Activated naive CD8-positive, alpha-beta T cell treated with anti-CD3 and anti-CD28 coated beads for 36 hours (primary cell): ENCODE measurements at places on chromosomes 13 and 19.

DNA sequence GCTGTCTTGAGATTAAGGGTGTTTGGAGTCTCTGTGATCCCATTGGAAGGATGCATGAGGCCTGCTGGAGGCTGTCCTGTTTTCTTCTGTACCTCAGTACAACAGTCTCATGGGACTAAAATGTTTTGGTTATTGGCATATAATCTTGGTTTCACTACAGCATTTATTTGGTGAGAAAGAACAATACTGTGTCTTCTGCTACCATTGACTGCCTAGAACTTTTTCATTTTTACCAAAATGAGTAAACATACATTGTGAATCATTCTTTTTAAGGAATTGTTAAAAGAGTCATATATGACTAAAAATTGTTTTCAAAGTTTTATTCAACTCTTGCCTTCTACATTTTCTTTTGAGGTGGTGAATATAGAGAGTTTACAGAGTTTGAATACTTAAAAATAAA is 459.8 kb downstream of the GPC6 start:
- DNase-seq, result no peak

- no peak for DNase-seq
These were observed 83.8 kb downstream of the RNASEH2B start for GRCh38 chr13:50993371-50993770.

- DNase-seq, result no peak
These were observed 2044.9 kb upstream of the PCDH20 start for GRCh38 chr13:63460462-63461090.

- DNase-seq, result no peak
These were observed 23.0 kb downstream of the ZNF568 start for GRCh38 chr19:36939153-36939552.

- DNase-seq, result no peak
These were observed 28.2 kb downstream of the ATP8B3 start for GRCh38 chr19:1783874-1784273.

DNA sequence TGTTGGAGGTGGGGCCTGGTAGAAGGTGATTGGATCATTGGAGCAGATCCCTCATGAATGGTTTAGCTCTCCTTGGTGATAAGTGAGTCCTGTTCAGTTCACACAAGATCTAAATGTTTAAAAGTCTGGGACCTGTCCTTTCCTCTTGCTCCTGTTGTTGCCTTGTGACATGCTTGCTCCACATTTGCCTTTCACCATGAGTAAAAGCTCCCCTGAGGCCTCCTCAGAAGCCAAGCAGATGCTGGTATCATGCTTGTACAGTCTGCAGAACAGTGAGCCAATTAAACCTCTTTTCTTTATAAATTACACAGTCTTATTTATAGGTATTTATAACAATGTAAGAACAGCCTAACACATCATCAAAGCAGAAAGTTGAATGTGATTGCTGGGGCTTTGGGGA is 24.2 kb upstream of the RFC3 start:
- no peak for DNase-seq

DNA sequence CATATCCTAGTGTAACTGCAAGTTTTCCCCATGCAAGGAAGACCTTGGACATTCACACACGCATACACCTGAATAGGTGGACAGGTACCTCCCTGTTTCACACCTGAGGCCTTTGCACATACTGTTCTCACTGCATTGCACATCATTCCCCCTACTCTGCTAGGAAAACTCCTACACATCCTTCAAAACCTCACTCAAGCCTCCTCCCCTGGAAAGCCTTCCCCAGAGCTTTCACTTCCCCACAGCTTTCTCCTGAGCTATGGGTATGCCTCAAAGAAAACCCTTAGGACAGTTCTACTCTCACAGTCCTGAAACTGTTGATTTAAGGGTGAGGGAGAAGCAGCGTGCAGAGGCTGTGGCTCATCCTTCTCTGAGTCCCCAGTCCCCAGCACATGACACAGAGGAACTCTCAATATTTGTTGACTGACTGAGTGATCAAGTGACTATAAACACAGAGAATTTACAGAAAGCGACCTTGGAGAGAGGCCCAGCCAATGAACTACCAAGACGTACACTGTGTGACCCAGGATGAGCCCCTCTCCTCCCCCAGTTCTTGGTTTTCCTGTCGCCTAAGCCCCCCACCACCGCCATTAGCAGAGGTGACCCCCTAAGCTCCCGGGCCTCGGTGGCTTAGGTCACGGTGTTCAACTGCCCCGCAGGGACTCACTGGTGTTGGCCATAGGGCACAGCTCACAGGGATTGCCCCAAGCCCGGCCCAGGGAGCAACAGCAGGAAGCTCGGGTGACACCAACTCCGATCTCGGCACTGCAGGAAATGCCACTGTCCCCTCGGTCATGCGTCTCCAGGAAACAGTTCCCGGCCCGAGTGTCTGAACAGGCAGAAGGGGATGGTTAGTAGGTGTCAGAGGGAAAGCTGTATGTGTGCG is 40.6 kb downstream of the FBN3 start:
- no peak for DNase-seq

DNA sequence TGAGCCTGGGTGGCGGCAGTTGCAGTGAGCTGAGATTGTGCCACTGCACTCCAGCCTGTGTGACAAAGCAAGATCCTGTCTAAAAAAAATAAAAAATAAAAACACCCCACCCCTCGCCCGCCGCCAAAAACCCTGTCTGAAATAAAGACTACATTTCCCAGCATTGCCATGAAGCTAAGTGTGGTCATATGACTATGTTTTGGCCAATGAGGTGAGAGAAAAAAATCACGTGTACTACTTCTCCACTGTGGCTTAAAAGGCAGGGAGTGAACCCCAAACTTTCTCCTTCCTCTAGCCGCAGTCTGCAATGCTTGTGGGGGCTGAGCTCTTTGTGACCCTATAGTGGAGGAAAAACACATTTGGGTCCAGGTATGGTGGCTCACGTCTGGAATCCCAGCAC is 54.9 kb downstream of the COLGALT1 start:
- DNase-seq, result no peak

- DNase-seq, result no peak
These were observed 183.5 kb upstream of the UFM1 start for GRCh38 chr13:38166116-38166515.

- no peak for DNase-seq
These were observed 139.4 kb downstream of the HS6ST3 start for GRCh38 chr13:96229356-96229755.

DNA sequence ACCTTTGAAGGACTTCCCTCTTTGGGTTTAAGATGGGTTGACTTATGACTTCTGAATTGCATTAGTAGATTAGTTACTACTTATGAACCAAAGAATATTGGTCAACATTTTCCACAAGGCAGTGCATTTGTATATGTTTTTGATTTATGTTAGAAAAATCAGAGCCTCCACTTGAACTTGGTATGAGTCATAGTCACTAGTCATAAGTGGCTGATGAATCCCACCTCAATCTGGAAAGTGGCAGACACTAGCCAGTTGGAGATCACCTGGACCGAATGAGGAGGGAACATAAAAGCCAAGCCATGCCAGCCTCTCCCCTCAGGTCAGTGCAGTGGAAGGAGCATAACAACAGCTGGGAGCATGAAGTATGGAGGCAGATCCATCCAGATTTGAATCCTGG is 39.3 kb upstream of the SPART start:
- DNase-seq, result no peak

DNA sequence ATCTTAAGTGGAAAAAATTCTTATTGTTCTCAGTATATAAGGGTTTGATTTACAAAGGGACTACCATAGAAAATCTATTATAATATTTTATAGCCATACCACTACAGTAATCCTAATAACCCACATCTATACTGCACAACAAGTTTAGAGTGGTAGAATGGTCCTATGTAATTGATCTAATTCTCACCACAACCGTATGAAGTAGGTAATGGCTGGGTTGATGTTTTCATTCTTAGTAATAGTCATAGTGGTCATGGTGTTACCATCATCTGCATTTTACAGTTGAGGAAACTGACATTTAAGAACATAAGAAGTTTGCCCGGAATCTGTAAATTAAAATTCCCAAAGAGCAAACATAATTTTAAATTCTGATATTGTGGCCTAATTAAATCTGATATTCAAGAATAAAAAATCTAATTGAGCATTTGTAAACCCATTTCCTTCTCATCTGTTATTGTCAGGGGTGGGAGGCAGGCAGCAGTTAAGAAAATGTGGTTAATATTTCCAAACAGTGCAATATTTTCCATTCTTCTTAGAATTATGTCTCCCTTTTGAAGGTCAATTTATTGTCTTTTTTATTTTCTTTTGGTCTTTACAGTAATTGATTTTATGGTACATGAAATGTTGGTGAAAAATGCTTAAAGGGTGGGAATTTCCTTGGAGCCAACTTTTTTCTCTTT is 65.6 kb downstream of the DHRS12 start:
- DNase-seq, result no peak

- no peak for DNase-seq
These were observed 63.9 kb downstream of the DACH1 start for GRCh38 chr13:71803066-71803465.

DNA sequence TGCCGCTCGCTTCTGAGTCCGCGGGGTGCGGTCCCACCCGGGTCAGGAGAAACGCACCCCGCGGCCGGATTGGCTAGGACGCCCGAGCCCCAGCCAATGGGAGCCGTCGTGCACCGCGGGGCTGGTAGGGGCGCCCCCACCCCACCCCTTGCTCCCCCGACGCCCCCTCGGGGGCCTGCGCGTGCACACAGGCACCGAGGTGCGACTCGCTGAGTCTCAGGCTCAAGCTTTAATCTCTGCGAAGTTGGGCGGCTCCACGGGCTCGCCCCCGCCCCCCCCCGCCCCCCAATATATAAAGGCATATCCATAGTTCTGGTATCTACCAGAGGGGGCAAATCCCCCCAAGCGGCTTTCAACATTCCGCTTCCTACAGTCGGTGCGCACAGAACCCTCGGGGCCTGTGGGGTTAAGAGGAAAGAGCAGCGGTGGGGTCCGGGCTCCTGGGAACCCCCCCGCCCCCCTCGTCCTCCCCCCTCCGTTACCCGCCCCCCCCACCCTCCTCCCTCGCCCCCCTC is at the start of gene COX6B2:
TSS of gene COX6B2 (minus strand) at position 22 of the 515 bp plus-strand sequence. CDS start 198 bp downstream, outside the sequence.
- no peak for DNase-seq

DNA sequence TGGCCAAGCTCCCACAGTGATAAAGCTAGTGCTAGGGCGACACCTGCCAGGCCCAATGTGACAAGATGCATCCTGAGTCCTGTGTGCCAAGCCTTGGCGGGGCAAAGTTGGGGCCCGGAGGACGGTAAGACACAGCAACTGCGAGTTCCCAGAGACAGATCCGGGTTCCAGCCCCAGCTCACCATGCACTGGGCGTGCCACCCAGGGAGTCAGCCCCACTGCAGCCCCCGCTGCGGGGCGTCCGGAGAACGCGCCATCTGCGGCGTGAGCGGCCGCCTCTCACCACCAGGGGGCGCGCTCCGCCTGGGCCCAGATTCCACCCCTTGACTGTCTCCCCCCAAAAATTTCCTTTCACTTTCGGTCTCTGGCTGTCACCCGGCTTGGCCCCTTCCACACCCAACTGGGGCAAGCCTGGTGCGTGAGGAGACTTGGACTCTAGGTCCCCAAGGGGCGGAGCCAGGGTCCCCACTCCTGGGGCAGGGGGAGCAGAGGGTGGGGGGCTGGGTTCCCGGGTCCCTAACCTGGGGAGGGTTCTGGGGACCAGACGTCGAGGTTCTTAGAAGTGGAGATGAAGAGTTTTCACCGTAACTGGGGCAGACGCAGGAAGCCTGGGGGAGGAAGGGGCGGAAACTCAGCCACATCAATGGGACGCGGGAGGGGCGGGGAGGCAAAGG is at the start of gene FLT3LG:
TSS of gene FLT3LG (plus strand) at position 348 of the 674 bp plus-strand sequence. CDS start 425 bp downstream, outside the sequence.
- DNase-seq, result peak; percentile 92

- no peak for DNase-seq
These were observed 1.3 kb downstream of the TMTC4 start for GRCh38 chr13:100673376-100673712.

GRCh38 chr13:33745370-33746324 is 72.3 kb upstream of the RFC3 start:
- DNase-seq, result no peak

- no peak for DNase-seq
These were observed 72.8 kb upstream of the SPATA13 start for GRCh38 chr13:24087605-24088225.

- DNase-seq, result no peak
These were observed 41.5 kb upstream of the TSC22D1 start for GRCh38 chr13:44617648-44618047.

- no peak for DNase-seq
These were observed 139.5 kb downstream of the TEX29 start for GRCh38 chr13:111459803-111460547.

DNA sequence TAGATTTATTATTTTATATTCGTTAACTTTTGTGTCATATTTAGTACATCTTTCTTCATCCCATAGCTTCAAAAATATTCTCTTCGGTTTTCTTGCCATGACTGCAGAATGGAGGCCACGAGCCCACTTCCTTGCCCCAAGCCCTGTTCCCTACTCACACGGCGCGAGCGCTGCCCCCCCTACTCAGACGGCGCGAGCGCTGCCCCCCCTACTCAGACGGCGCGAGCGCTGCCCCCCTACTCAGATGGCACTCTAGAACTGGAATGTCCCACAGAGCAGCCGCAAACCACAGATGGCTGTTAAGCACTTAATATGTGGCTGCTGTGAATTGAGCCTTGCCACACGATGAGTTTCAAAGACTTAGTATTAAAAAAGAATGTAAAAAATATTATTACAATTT is 102.2 kb upstream of the PEG3 start:
- DNase-seq, result no peak

DNA sequence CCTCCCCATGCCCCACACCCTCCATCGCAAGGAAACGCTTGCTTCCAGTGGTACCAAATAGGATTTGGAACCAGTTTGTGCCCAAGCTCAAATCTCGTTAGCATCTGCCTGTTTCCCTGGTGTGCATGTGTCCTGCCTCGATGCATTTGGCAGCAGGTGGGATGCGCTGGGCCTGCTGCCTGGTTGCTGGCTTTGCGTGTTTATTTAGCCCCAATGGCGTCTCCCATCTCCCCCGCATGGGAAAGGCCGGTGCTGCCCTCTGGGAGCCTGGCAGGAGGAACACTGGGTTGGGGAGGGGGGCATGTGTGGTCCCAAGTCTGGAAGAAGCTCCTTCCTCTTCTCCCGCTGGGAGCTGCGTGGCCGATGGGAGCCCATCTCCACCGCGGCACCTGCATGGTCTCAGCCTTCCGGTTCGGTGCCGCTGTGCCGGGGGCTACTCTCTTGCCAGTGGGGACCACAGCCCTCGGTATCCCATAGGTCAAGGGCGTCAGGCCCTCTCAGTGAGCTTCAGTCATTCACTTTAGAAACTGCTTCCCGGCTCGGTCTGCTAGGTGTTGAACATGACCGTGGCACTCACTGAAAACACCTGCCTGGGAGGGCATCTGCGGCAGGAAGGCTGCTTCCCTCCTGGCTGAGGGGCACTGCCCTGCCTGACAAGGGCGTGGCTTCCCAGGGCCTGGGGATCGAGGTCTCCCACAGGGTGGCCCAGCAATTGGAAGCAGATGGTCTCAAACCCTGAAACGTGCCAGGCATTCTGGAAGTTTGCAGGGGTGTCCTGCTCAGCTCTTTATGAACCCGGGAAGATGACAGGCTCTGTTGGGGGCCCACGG is 11.8 kb upstream of the F7 start:
- no peak for DNase-seq

DNA sequence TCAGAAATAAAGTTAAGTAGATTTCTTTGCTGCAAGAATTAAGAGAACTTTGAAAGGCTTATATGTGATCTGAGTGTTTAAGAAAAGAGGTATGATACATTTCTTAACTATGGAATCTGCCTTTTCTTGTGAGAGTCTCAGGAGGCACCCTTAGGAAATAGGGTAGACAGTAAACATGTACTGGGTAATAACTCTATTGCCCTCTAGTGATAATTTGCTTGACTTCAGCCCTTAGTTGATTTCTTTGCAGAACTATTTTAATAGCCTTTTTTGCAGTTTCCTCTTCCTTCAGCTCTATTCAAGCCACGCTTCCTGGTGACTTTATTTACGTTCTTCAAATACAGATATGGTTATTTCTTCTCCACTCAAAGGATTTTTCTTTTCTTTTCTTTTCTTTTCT is 37.0 kb upstream of the CCNA1 start:
- DNase-seq, result no peak
